ENCODE measurements at places on chromosomes 1 and 21.

- DNase-seq, result no peak
Measured at GRCh38 chr1:192598589-192598988, 23.0 kb downstream of the RGS1 start.

DNA sequence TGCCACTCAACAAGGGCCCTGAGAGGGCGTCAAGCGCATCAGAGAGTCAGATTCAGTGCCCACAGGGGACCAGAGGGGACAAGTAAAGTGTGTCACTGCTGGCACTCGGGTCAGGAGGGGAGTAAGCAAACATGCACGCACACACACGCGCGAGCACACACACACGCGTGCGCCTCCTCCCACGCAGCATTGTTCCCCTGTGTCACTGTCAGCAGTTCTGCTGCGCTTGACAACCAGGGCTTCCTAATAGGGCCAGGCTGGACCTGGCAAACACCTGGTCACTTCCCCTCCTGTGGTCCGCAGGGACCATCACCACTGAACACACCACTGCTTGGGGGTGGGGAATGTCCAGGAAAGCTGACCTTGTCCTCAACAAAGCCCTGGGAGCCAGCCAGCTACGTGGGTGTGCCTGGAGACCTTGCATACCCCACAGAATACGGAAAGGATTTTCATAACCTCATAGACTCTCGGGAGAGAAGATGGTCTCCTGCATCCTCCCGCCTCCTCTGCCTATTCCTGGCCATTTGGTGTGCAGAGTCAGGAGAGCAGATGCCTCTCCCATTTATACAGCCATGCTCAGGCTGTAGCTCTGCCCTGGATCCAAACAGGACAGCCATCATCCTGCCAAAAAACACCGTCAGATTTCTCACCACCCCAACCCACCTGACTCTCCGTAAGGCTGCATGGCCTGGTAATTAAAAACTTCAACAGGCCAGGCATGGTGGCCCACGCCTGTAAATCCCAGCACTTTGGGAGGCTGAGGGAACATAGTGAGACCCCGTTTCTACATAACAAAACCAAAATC lies 73.2 kb downstream of the SSBP3 start:
- DNase-seq, result no peak

DNA sequence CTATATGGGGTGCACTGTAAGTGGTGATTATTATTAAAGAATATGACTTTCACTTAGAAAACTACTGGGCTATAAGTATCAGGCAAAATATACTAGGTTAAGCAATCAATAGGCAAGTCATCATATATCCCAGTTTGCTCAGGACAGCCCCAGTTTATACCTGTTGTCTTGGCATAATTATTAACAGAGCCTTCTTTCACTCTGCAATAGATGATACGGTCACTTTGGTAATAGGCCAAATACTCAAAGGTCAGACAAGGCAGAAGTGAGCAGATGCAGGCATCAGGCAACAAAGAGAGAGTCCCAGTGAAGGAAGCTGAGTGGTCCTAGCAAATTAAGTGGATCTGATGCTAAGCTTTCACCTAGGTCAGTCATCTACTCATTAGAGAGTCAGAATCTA lies 599.9 kb downstream of the LMO4 start:
- DNase-seq, result no peak

GRCh38 chr1:10646347-10646861 lies 150.0 kb downstream of the CASZ1 start:
- DNase-seq, result peak; percentile 9

DNA sequence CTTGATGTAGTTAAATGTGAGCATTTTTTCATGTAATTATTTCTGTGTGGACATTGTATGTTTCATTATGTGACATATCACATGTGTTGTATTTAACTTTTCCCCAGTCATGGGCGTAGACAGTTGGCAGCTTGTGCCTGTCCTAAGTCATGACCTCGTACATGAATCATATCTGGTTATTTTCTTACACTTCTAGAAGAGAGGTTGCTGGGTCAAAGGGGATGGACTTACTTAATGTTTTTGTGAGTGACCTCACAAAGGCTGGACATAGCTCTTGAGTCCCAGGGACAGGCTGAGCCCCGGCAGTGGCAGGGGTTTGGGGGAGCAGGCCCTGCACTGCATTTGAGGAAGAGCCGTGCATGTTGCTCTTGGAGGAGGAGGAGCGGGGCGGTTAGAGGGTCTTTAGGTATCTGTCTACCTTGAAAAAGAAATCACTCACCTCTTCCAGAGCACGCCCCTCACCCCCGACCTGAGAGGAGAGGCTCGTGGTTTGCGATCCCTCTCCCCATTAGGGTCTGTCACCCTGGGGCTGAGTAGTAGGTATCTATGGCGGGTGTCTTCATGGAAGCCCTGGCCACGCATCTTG lies 16.4 kb downstream of the IFNGR2 start:
- DNase-seq, result no peak
